ENCODE measurements at places on chromosomes 11 and 22. TPM values are rescaled to one million over a fixed set of nuclear protein-coding genes. Genes with fewer than 3 reads are reported as not detected.

The PRAME gene
- 5.1 TPM for total RNA-seq

The SAA2 gene
- 22.0 TPM for total RNA-seq

The TSGA10IP gene
- total RNA-seq: not detected

The OR51B2 gene
- not detected for total RNA-seq

The CDC45 gene
- total RNA-seq: 52.8 TPM

The OR5A2 gene
- not detected for total RNA-seq

The KIRREL3 gene
- total RNA-seq: 0.15 TPM

The RAB1B gene
- total RNA-seq: 146 TPM

The CDCA5 gene
- total RNA-seq: 53.4 TPM

The ANGPTL5 gene
- not detected for total RNA-seq

The TAF1D gene
- total RNA-seq: 107 TPM

The ACTN3 gene
- not detected for total RNA-seq

The BDNF gene
- total RNA-seq: 8.3 TPM

The POU2AF2 gene
- 0.35 TPM for total RNA-seq

The PANX2 gene
- 2.0 TPM for total RNA-seq

The SLC1A2 gene
- total RNA-seq: 0.40 TPM

The SESN3 gene
- total RNA-seq: 5.6 TPM

The DMC1 gene
- 4.4 TPM for total RNA-seq

The IFT27 gene
- total RNA-seq: 41.0 TPM

The TNNT3 gene
- total RNA-seq: not detected

The OR5B2 gene
- not detected for total RNA-seq

The C11orf52 gene
- 6.2 TPM for total RNA-seq

The MRGPRF gene
- 0.15 TPM for total RNA-seq

The CD3G gene
- total RNA-seq: not detected

The OR10D3 gene
- total RNA-seq: not detected

The MRGPRX4 gene
- total RNA-seq: not detected

The SCUBE1 gene
- 0.47 TPM for total RNA-seq

The DKK3 gene
- 11.9 TPM for total RNA-seq

The CCDC188 gene
- not detected for total RNA-seq

The TEF gene
- total RNA-seq: 6.3 TPM

The FGF3 gene
- total RNA-seq: not detected

The OR5B21 gene
- total RNA-seq: not detected

The OR52B4 gene
- not detected for total RNA-seq

The TMEM151A gene
- total RNA-seq: 1.4 TPM

The TYR gene
- not detected for total RNA-seq

The PTPRJ gene
- 59.4 TPM for total RNA-seq

The GAS2 gene
- 3.9 TPM for total RNA-seq

The BATF2 gene
- 4.5 TPM for total RNA-seq

The TMEM121B gene
- 0.42 TPM for total RNA-seq

The CARD18 gene
- not detected for total RNA-seq

The PNPLA3 gene
- total RNA-seq: 9.5 TPM

The FADS2 gene
- total RNA-seq: 19.2 TPM

The SCO2 gene
- 3.6 TPM for total RNA-seq

The NNMT gene
- total RNA-seq: 52.7 TPM
